ENCODE measurements at places on chromosomes 2 and 18.

- DNase-seq = no peak
These were observed 128.4 kb downstream of the IKZF2 start for GRCh38 chr2:213022987-213023386.

DNA sequence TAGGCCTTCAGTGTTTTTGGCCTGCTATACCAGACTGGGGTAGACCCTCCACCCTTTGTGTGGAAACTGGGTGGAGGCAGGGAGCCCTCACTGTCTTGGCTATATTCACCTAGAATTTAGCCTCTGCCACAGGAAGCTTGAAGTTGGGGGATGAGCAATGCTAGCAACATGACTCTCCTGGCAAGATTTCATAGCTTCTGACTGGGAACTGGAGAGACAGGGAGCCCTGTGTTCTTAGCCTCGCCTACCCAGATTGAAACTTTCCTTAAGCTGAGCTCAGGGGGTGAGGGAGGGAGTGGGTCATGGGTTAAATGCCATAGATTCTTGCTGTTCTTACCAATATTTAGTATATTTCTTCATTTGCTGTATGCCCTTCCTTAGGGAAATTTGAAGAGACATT, 46.8 kb upstream of the FAM98A start:
- DNase-seq = no peak

- DNase-seq = no peak
These were observed 325.6 kb upstream of the TNP1 start for GRCh38 chr2:217185265-217185995.

DNA sequence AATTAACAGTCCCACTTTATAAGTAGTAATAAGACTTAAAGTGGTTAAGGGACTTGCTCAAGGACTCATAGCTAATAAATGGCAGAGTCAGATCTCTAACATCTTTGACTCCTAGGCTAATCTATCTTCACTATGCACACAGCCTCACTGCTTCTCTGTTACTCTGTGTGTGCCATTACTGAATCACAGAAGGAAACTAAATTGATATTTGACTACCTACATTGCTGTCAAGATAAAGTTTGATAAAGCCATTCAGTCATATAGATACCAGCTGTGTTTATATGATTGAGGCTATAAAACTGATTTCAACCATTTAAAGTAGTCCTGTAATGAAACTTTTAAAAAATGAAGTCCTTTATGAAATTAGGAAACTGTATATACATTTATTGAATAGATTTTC, 10.9 kb downstream of the SLC39A10 start:
- DNase-seq = no peak
